CD4-positive, alpha-beta T cell treated with Interleukin-6 at 100 ng/mL for 8 hours (primary cell): ENCODE measurements at places on chromosomes 16 and 17.
A peak's percentile ranks its signal among the peaks of the same experiment; 100 is the strongest.

GRCh38 chr16:68194251-68194650 is 41.7 kb downstream of the ESRP2 start:
- no peak for DNase-seq

DNA sequence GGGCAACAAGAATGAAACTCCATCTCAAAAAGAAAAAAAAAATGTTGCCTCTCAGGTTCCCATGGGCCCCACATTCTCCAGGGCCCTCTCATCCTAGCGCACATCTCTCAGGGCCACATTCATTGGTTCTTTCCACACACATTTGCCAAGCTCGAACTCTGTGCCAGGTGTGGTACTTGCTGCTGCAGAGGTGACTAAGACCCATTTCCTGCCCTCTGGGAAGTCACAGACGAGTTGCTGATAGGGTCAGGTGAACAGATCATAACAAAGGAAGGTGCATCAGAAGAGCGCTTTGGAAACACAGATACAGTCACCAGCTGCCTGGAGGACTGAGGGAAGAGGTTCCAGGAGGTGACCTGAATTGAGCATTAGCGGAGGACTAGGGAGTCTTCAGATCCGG is 1.0 kb downstream of the GSDMA start:
- DNase-seq: peak; percentile 59

GRCh38 chr17:31369266-31369665 is 22.2 kb upstream of the RAB11FIP4 start:
- no peak for DNase-seq

DNA sequence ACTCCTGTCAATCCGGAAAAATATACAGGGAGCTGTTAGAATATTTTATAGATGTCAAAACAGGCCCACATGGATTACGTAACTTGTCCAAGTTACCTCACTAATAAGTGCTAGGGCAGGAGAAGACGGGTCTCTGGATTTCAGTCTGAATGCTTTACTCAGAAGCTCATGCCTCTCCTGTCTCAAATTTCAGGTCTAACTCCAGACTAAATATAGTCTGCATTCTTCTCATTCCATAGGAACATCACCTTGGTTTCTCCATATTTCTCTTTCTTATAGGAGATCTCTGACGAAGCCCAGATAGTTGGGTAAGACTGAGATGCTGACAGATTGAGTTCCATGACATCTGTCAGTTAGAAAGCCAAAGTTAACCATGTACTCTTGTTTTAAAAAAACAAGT is 174.2 kb downstream of the STX8 start:
- no peak for DNase-seq

- no peak for DNase-seq
Observed at GRCh38 chr17:80408872-80409271, 6.1 kb upstream of the ENDOV start.
